ENCODE measurements at places on chromosomes 5 and 9.

- no peak for DNase-seq
These were observed 453.3 kb downstream of the DIRAS2 start for GRCh38 chr9:90189306-90189705.

DNA sequence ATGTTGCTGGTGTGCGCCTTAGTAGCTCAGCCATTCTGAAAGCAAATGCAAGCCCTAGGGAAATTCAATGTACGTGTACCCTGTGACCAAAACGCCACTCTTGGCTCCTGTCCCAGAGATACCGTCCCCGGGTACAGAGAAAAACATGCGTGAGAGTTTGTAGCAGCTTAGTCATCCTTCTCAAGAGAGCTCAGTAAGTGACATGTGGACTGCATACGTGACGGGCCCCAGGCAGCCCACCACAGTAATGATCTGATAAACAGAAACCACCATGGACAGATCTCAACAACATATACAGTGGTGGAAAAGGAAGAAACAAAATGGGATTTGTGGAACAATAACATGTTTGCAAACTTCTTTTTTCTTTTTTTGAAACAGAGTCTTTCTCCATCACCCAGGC, 45.1 kb downstream of the S1PR3 start:
- no peak for DNase-seq

- DNase-seq = no peak
These were observed 8.8 kb downstream of the BTF3 start for GRCh38 chr5:73507062-73507461.

DNA sequence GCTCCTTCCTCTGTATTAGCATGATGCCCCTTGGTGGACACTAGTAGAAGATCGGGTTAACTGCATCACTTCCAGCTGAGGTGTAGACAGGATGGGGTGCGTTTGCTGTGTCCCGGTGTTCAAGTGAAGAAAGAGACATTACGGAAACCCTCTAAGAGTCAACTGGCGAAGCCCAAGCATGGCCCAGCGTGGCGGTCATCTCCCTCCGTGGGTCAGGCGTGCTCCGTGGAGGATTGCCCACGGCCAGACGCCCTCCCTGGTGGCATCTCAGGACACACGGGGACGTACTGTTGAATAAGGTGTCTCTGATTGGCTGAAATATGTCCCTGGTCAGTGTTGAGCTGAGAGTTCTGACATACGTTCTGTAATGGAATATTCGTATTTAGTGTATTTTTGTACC, 119.5 kb upstream of the CACNA1B start:
- no peak for DNase-seq

DNA sequence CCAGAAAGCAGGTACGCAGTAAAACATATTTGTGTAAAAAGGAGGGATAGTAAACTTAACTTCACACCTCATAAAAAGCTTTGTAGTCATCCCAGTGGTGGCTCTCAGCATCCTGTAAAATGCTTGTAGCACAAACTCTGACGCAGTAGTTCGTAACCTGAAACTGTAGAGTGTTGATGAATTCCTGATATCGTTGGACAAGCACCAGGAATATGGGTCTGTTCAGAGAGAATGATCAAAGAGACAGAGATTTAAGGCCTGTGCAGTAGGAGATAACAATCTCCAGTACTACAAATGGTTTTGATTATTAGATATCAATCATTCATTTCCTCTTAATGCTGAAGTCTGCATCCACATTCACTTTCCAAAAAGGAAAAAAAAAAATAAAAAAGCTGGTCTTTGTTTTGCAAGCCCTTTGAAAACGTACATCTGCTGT, 148.5 kb downstream of the KIAA0825 start:
- no peak for DNase-seq

DNA sequence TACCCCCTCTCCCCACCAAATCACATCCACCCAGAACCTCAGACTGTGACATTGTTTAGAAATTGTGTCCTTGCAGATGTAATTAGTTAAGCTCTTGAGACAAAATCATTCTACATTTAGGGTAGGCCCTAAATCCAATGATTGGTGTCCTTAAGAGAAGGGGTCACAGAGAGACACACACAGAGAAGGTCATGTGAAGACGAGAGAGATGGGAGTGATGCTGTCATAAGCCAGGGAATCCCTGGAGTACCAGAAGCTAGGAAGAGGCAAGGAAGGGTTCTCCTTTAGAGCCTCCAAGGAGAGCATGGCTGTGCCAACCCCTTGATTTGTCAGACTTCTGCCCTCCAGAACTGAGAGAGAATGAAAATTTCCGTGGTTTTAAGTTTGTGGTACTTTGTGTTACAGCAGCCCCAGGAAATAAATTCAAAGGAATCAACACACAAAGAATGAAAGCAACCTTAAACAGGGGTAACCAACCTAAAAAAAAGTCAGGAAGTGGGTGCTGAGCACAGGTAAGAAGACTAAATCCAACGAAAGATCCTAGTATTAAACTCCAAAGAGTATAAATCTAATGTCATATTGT, 33.6 kb downstream of the TIMD4 start:
- DNase-seq = no peak

GRCh38 chr5:78757269-78758053, 108.9 kb upstream of the LHFPL2 start:
- no peak for DNase-seq

DNA sequence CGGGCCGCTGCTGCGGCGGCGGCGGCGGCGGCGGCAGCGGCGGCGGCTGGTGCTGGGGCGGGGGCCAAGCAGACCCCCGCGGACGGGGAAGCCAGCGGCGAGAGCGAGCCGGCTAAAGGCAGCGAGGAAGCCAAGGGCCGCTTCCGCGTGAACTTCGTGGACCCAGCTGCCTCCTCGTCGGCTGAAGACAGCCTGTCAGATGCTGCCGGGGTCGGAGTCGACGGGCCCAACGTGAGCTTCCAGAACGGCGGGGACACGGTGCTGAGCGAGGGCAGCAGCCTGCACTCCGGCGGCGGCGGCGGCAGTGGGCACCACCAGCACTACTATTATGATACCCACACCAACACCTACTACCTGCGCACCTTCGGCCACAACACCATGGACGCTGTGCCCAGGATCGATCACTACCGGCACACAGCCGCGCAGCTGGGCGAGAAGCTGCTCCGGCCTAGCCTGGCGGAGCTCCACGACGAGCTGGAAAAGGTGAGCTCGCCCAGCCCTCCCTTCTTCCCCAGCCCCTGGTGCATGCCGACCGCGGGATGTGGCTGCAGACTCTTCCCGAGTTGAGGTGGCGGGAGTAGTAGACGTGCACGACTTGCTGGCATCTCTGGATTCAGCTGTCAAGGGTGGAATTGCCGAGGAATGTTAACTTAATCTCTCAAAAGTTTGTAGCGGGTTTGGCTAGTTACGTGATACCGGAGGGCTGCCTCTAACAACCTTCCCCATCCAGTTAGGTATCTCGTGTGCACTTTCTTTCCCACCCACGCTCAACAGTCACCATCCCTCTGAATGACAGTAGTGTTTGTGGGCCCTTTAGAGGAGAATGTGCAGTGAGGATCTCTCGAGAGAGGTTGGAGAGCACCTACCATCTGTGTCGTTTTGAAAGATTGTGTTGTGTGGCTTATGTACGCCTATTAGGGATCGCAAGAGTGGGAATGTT, 932 bp downstream of the SLC12A2 start:
- peak; percentile 55 for DNase-seq

DNA sequence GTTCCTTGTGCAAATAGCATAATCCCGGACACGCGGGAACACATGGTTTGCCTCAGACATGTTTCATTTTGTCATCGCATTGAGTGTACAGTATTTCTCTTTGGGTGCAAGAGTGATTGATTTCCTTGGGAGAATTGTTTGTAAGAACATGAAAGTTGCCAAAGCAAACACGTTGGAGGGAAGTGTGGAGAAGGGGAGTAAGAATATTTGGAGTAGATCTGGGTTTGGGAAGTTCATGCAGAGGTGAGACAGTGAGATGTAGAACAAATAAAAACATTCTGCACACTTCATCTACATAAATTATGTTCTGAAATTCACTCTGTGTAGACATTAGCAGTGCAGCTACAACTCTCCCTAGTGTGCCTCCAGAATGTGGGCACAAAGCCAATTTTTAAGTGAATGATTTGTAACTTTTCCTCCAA, 24.0 kb downstream of the FOXD1 start:
- no peak for DNase-seq

DNA sequence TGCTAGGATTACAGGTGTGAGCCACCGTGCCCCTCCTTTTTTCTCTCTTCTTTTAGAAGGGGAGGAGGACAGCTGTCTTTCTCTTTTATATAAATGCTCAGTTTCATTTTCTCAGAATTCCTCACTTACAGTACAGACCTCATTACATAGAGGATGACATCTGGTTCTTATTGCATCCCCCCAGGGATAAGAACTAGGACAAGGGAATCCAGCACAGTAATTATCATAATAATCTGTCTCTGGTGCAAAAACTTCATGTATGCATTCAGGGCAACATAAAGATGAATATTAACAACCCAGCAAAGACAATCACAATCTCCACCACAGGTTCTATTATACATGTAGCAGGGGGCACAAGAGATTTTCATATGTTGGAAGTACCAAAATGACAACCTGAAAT, 5.1 kb downstream of the SPZ1 start:
- DNase-seq = no peak

- DNase-seq = no peak
These were observed 525 bp upstream of the AK3 start for GRCh38 chr9:4741365-4742089.

DNA sequence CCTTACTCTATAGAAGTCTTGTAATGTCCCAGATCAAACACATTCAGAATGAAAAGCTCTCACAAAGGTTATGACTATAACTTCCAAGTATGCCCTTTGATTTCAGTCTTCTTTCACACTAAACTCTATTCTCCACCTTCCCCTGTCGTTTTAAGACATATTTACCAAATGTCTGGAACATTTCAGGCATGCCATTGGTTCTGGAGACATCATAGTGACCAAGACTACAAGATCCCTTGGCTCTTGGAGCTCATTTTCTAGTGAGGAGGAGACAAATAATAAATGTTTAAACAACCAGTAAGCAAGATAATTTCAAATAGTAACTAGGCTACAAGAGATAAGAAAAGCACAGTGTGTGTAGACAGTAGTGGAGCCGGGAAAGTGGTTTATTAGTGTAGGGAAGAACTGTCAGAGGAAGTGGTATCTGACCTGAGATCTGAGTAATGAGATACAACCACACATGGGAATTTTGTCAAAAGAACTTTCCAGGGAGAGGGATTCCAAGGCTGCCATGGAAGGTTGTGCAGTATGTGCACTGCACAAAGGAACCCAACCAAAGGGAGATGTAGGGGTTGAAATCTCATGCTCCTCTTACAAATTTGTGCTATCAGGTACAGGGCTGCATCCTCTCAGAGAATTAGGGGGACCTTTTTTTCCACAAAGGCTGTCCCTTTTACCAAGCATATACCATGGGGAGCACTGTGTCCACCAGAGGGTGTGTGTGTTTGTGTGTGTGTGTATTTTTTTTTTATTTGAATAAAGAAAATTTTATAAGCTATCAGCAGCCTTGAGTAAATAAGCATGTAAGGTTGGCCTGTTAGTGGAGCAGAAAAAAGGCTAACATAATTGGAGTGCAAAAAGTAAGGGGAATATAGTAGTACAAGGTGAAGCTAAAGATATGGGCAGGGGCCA, 1279.1 kb upstream of the WWC1 start:
- no peak for DNase-seq

DNA sequence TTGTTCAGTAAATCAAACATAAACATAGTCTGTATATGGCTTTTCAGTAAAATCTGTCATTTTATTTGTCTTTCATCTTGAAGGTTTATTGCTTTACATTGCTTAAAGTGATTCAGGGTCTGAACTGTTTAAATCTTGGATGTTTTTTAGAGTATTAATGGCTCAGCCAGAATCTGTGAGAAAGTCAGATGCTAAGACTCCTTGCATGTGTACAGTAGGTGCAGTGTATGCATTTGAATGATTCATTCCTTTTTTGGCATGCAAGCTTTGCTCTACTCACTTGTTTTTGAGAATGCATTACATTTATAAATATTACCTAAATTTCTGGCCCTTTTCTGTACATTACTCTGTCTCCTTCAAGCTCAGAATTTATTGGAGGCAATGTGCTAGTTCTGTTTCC, 271.0 kb upstream of the RIOK2 start:
- no peak for DNase-seq

DNA sequence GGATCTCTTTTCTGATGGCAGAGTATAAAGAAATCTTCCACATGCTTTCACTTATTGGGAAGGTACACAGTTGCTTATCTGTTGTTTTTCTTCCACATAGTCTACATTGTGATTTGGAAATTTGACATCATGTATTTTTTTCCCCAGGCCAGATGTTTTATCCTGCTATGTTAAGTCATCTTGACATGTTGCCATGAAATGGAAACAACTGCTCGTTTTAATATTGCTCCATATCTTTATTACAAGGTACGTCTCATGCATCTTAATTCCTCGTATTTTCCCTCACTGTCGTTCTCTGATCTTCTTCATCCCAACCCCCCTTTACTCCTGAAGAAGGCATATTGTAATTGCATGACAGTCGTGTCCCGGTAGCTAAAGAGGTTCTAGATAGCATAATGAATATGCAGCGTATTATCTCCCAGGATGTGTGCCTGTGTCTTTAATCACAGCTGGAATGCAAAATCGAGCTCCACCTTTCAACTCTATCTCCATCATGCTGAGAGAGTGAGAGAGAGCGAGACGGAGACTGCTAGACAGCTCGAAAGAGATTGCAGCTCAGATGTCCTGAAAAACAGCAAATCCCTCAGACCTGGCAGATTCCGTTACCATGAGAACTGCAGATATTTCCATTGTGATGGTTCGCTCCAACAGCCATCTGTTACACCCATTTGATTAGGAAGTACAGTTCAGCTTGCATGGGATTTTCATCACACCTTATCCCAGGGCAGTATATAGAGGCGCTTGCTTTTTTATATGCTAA, 281.7 kb downstream of the TMEM38B start:
- no peak for DNase-seq

DNA sequence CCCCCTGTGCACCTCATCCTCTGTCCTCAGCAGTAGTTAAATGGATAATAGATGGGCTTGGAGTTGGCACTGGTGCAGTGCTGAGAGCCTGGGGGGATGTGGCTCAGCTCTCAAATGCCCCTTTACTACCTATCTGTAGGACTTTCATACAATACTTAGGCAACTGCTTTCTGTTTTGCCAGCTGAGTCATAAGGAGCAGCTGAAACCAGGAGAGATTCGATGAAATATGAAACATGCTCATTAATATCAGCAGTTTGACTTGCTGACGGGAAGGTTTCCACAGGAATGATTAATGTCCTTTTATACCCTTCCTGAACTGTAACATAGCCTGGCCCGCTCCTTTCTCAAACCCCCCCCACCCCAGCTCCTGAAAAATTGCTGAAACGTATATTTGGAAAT, 142.6 kb downstream of the SAXO1 start:
- no peak for DNase-seq

- no peak for DNase-seq
These were observed 10.9 kb downstream of the ZNF622 start for GRCh38 chr5:16454686-16455085.

- no peak for DNase-seq
These were observed 144.6 kb upstream of the RPS23 start for GRCh38 chr5:82422751-82423181.
